T-helper 2 cell treated with Interferon-gamma antibody and Interleukin-4, amounts not matched to agents 5 μg/mL and 100 μg/mL, for 36 hours (primary cell): ENCODE measurements at places on chromosomes 2 and 18.
A peak's percentile ranks its signal among the peaks of the same experiment; 100 is the strongest.

GRCh38 chr2:190571686-190572085 lies 37.2 kb upstream of the NEMP2 start:
- DNase-seq, result no peak

GRCh38 chr2:159684796-159685195 lies 27.5 kb upstream of the MARCHF7 start:
- DNase-seq, result no peak

GRCh38 chr2:11722292-11723060 lies 24.0 kb upstream of the LPIN1 start:
- DNase-seq, result no peak

GRCh38 chr2:219578811-219579613 lies 6.9 kb downstream of the INHA start:
- no peak for DNase-seq

GRCh38 chr18:22913861-22914260 lies 19.3 kb upstream of the RBBP8 start:
- no peak for DNase-seq

DNA sequence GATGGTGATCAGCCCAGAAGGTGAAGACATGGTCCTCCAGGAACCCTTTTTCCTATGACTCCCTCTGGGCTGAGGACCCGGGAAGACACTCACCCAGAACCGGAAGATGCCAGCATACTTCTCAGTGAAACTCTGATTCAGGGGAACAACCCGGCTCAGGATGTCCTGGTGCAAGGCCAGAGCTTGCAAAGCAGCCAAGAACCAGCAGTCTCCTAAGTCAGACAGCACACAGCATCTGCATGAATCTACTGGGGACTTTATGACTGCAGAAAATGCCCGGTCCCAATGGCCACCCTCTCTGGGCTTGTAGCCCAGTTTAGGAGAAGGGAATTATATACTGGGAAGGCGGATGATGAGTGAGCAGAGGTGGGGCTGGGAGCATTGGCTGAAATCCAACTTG lies 15.3 kb downstream of the CAPN14 start:
- DNase-seq, result no peak

DNA sequence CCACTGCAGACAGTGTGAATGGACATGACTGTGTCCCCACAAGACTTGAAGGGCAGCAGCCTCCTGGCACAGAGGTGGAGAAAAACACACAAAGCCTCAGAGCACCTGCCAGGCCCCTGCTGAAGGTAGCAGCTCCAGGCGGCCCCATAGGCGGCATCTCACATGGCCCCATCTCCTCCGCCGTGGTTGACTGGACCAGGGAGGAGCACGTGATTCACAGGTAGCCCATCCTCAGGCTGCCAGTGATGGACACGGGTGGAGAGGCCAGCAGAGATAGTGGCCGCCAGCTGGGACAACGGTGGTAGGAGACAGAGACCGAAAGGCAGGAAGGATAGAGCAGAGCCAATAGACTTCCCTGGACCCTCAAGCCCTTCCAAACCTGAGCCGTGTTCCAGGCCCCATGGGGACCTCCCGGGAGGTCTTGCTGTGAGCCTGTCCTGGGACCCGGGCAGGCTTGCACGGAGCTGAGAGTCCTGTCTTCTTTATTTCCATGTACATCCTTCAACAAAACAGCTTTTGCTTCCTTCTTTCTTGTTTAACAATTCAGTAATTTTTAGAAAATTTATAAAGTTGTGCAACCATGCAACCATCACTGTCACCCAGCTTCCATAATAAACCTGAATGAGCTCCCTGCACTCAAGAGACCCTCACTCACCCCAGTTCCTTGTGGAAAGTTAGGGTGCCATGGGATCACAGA lies 26.9 kb downstream of the GPR55 start:
- no peak for DNase-seq

DNA sequence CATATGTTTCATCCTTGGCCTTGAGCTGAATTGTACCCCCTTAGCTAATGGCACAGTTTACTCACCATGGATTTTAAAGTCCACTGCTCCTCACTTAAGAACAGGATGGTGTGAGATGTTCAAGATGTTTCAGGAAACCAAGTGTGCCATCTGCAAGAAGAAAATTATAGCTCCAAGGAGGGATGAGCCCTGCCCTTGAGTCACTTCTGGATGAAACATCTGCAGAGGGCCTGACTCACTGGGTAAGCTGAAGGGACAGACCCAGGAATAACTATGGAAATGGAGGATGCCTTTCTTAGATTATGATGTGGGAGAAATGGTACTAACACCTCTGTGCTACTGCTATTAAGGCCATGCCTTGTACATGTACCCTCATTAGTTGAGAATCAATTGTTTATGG lies 6.4 kb downstream of the MARS2 start:
- no peak for DNase-seq

DNA sequence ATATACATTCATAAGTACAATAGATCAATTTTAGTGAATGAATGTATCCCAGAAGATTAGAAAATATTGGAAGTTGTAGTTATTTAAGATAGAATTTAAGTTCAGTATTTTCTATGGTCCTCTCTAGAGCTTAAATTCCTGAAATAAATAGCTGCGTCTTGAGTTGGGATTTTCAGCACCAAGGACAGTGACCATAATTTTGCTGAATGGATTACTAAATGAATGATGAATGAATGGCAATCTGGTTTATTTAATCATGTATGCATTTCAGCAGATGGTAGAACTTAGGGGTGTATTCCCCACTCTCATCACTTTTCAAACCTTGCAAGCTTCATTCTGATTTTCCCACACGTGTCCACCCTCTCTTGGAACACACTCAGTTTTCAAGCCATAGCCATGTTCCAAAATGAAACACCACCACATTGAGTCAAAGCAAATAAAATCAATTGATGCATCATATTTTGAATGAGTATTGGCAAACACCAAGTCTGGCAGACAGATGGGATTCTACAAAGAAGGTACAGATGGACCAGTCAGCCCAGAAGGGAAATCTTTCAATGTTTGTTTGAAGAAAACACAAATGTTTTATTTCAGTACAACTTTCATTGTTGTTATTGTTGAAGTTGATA lies 362.2 kb upstream of the NXPH2 start:
- no peak for DNase-seq

DNA sequence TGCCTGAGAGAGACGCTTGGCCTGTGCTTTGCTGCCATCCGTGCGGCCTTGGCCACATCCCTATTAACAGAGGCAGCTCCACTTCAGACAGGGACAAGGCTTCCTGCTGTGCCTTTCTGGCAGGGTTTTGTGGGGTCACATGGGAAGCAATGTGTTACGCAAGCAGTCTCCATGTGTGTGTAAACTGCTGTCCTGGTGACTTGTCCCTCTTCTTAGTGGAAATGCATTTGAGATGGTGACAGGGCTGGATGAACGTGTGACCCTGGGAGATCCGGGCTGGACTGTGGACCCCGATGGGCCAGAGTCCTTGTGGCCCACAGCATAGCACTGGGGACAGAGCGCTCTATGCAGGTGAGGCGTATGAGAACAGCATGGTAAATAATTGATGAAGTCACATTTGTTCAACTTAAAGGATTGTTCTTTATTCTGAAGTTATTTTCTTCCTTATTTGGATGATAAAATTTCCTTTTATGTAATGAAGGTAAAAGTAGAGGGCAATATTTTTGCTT lies 23.2 kb downstream of the ASB1 start:
- DNase-seq, result peak; percentile 1

GRCh38 chr2:150630587-150631235 lies 143.2 kb upstream of the RND3 start:
- no peak for DNase-seq

DNA sequence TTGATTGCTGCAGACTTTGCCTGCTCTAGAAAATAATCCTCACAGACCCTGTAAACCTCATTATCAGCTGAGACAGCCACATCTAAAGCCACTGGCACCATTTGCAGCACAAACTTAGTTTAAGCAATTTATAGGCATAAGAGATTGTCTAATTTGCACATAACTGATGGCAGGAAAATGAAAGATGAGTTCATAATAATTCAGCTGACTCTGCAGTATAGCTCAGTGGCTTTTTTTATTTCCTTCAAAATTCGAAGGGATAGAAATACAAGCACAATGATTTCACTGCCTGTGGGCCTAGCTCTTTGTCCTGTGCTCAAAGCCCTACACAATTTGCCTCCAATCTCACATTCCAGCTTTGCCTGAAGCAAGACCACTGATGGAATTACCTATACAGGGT lies 341.2 kb downstream of the RAD51AP2 start:
- DNase-seq, result no peak

DNA sequence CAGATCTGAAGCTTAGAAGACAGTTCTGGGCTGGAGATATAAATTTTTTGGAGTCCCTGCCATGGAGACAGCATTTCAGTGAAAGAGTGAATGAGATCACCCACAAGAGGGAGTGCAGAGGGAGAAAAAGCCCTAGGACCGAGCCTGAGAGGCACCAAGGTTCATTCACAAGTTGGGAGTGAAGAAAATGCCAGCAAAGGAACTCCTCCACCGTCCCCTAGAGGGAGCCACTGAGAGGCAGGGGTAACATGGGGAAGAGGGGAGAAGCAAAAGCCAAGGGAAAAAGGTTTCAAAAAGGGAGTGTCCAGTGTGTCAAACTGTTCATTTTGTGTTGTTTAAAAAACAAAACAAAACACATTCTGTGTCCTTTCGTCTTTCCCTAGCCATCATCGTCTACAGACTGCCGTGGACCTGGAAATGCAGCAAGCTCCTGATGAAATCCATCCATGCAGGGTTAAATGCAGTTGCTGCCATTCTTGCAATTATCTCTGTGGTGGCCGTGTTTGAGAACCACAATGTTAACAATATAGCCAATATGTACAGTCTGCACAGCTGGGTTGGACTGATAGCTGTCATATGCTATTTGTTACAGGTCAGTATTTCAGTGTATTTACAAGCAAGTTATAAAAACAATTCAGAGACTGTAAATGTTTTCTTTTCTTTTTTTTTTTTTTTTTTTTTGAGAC lies 19.1 kb downstream of the CYBRD1 start:
- DNase-seq, result no peak

GRCh38 chr2:239073270-239073669 lies 225.4 kb downstream of the TWIST2 start:
- no peak for DNase-seq

DNA sequence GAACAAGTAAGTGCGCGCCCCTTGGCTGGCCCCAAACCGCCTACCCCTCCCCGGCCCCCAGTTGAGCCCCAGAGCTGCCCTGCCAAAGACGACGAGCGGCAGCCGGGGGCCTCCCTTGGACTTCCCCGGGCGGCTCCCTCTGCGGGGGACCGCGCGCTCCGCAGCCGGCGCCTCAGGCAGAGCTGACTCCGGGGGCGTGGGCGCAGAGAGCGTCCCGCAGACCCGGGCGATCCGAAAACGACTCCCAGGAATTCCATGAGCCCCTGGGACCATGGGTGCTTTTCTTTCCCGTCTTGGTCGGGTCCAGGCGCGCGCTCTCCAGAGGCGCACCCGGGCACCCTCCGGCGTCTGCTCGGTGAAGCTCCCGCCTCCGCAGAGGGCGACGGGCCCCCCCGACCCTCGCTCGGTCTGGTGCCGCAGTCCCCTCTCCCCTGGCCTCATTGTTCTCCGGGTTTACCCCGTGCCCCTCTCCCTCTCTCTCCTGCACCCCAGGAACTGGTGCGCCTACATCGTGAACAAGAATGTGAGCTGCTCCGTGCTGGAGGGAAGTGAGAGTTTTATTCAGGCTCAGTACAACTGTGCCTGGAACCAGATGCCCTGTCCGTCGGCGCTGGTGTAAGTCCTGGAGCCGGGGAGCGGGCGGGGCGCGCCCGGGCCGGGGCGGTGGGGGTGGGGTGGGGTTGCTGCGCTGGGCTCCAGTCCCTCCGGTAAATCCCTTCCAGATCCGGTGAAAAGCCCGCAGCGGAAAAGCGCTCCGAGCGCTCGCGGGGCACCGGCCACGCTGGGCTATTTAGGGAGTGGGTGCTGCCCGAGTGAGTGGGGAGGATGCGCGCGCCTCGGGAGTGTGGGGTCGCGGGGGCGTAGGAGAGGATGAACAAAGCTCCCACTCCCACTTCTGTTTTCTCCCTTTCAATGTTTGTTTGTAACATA lies 776 bp downstream of the EMILIN2 start:
- peak; percentile 69 for DNase-seq

GRCh38 chr2:38862476-38862875 lies 13.3 kb downstream of the DHX57 start:
- no peak for DNase-seq

DNA sequence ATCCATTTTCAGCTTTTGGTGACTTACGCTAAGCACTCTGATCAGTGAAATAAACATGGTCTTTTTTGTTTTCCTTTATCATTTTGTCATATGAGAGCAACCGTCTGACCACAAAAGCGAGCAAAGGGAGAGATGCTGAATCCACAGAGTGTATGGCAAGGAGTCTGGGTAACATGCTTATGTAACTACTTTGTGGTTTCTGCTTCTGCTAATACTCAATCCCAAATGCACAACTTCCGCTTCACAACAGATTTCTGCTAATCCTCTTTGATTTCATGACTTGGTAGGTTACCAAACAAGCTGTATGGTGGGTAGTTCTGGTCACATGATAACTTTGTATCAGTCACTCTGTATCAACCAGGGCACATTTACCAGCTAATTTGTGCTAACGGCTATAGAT lies 908.4 kb upstream of the CRIM1 start:
- DNase-seq, result no peak

DNA sequence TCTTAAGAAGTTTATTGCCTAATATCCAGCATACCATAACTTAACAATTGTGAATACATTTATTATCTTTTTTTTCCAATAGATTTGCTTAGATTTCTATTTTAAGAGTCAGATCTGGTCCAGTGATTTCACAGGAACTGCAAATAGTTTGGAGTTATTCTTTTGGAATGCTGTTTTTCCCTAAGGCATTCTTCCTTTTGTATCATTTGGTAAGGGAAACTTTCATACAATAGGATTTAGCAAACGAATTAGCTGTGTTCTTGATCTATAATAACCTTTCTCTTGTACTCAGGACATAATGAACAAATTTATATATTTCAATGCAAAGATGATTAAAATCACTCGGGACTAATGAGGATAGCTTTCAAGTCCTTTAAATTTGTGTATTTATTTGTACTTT lies 201.6 kb downstream of the ERBB4 start:
- DNase-seq, result no peak

GRCh38 chr2:38737925-38738324 lies 13.2 kb downstream of the SRSF7 start:
- no peak for DNase-seq

- DNase-seq, result peak; percentile 84
These were observed 533.1 kb downstream of the RNF144A start for GRCh38 chr2:7450188-7450832.

DNA sequence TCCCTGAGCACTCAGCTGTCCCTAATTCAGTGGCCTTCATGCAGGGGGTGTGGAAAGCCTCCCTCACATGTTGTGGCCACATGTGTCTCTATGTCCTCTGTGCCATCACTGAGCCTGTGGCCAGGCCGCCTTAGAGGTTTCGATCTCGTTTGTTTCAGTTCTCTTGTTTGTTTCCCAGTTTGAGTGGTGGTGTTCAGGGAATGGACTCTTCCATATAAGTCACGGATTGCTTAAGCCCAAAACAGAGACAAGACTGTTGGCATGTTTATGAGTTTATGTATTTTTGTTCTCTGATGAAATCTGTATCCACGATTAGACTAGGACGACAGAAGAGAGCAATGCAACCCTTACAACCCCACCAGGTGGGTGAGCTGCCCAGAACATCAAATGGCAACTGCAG lies 134.5 kb downstream of the CCBE1 start:
- DNase-seq, result no peak
